Skin of body (tissue), 3 donors: ENCODE measurements at places on chromosomes 7 and 10. TPM values are rescaled to one million over a fixed set of nuclear protein-coding genes. Genes with fewer than 3 reads are reported as not detected.

The COL13A1 gene
- 10.1 TPM for total RNA-seq

The POU6F2 gene
- 0.20 TPM for total RNA-seq

The DYDC2 gene
- 0.10 TPM for total RNA-seq

The EBLN1 gene
- not detected for total RNA-seq

The CALHM3 gene
- total RNA-seq, result not detected

The GIMAP5 gene
- 11.5 TPM for total RNA-seq

The PYROXD2 gene
- 9.2 TPM for total RNA-seq

The NXPH1 gene
- total RNA-seq, result 0.10 TPM

The KCNIP2 gene
- total RNA-seq, result 5.7 TPM

The TFEC gene
- total RNA-seq, result 2.2 TPM

The GIMAP8 gene
- total RNA-seq, result 5.4 TPM

The ANKRD61 gene
- total RNA-seq, result not detected

The CYP2C8 gene
- 0.30 TPM for total RNA-seq

The KCND2 gene
- 0.79 TPM for total RNA-seq

The BAMBI gene
- total RNA-seq, result 8.0 TPM
